A673 (cell line): ENCODE measurements at places on chromosomes 16 and 17. TPM values are rescaled to one million over a fixed set of nuclear protein-coding genes. Genes with fewer than 3 reads are reported as not detected.
A peak's percentile ranks its signal among the peaks of the same experiment; 100 is the strongest.

- DNase-seq = no peak
- H3K36me3 ChIP-seq = no peaks in the 10 kb centered on the region
- no peak overlapping the region for H3K27ac ChIP-seq
Observed at GRCh38 chr17:1495265-1495989, 2.9 kb upstream of the MYO1C start.

DNA sequence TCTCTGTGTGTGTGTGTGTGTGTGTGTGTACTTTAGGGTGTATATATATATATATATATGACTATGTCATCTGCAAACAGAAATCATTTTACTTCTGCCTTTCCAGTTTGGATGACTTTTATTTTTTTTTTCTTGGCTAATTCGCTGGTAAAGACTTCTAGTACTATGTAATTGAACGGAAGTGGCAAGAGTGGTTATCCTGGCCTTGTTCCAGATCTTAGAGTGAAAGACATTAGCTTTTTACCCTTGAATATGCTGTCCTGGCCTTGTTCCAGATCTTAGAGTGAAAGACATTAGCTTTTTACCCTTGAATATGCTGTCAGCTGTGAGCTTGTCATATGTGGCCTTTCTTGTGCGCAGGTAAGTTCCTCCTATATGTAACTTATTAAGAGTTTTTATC is 72.7 kb upstream of the MYOCD start:
- H3K4me3 ChIP-seq = no peak overlapping the region
- peak; percentile 60 for DNase-seq
- no peak overlapping the region for H3K27ac ChIP-seq
- H3K4me1 ChIP-seq = no peaks in the 10 kb centered on the region

DNA sequence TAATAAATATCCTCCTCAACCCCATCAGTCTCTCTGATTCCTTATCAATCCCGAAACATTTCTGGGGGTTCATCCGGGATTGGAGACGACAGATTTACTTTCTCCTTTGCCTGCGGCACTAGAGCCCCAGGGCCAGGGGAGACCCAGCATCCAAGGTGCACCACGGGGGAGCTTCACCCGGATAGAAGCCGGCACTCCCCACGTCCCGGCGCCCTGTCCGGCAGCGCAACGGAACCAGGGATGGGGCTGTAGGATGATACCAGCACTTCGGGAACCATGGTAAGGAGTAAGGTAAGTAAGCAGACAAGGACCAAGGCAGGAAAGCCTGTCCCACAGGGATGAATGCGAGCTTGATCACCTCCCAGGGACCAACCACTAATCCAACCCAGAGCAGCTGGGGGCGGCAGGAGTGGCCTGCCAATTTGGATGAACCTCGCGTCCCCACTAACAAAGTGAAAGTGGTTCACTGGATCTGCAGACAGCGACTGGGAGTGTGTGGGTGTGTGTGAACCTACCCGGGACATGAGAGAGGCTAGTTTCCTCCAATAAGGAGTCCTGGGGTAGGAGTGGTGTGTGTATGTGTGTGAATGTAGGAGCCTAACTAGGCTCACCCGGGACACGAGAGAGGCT is 11.9 kb downstream of the POLR3K start:
- H3K4me3 ChIP-seq = no peak overlapping the region
- H3K4me1 ChIP-seq = no peaks in the 10 kb centered on the region
- H3K36me3 ChIP-seq = peaks cover 16% of the 10 kb centered on the region
- DNase-seq = no peak

DNA sequence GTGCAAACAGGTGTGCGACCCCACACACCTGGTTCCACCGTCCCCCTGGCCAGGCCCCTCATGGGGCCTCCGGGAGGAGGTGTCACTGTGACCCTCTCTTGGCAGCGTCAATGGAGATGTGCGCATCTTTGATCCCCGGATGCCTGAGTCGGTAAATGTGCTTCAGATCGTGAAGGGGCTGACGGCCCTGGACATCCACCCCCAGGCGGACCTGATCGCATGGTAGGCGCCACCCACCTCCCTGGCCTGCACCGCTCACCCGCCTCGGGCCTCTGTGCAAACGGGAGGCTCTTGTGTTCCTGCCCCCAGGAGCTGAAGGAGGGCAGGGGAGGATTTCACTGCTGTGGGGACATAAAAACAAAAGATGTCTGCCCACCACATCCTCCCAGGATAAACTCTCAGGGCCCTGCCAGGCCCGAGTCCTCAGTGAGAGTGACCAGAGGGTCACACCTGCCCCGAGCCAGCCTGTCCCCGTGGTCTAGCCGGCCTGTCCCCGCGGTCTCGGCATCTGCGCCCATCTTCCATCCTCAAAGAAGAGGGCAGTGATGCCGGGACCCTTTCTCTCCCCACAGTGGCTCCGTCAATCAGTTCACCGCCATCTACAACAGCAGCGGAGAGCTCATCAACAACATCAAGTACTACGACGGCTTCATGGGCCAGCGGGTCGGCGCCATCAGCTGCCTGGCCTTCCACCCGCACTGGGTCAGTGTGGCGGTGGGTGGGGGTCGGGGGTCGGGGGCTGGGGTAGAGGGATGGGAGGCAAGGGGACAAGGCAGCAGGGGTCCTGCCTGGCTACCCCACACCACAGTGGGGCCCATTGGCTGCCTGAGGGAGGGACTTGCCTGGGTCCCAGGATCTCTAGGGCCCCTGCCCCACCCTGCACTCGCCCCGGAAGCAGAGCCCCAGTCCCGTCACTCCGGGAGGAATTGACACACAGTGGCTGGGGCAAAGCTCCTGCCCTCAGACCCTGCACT is 29.0 kb upstream of the CHMP6 start:
- no peak overlapping the region for H3K4me3 ChIP-seq
- no peak for DNase-seq

DNA sequence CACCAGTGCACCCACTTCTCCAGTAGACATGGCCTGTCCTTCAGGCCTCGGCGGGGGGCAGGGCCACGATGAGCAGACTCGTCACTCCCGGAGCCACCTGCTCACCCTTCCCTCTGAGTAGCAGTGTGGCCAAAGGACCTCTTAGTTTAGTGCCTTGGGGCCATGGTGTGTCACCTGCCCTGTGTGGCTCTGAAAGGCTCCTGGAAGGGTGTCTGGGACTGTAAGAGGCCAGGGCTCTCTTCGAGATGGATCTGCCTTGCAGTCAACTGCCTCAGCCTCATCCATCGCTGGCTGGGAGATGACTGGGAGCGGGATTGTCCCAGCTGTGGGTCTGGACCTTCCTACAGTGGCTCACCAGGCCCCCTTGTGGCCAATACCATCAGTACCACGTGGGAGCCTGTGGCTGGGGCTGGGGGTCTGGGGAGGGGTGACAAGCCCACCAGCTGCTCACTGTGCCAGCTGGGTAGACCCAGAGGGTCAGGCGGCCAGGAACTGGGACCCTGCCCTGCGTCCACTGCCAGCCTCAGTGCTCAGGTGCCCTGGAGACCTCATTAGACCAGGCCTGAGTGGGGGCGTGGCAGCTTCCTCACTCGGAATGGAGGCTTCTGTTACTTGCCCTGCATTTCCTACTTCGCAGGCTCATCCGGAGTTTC is 133.4 kb downstream of the OR1D5 start:
- no peak overlapping the region for H3K4me3 ChIP-seq
- H3K27ac ChIP-seq = no peak overlapping the region
- peak; percentile 39 for DNase-seq
- H3K36me3 ChIP-seq = no peaks in the 10 kb centered on the region
- H3K4me1 ChIP-seq = no peaks in the 10 kb centered on the region

- H3K4me3 ChIP-seq = peak overlapping the region; percentile 85
- peaks cover 16% of the 10 kb centered on the region for H3K4me1 ChIP-seq
- no peaks in the 10 kb centered on the region for H3K27me3 ChIP-seq
- DNase-seq = peak; percentile 60
- peak overlapping the region; percentile 75 for H3K27ac ChIP-seq
Observed at GRCh38 chr16:67936880-67937605, 393 bp upstream of the PSMB10 start.

- no peak for DNase-seq
- no peaks in the 10 kb centered on the region for H3K4me1 ChIP-seq
- H3K27me3 ChIP-seq = no peaks in the 10 kb centered on the region
- no peak overlapping the region for H3K27ac ChIP-seq
- no peaks in the 10 kb centered on the region for H3K36me3 ChIP-seq
Observed at GRCh38 chr17:51805765-51806164, 352.7 kb downstream of the CA10 start.

GRCh38 chr17:21388066-21388465 is 11.9 kb downstream of the KCNJ12 start:
- H3K36me3 ChIP-seq = no peaks in the 10 kb centered on the region
- DNase-seq = no peak
- no peak overlapping the region for H3K4me3 ChIP-seq
- H3K4me1 ChIP-seq = no peaks in the 10 kb centered on the region
- H3K27ac ChIP-seq = no peak overlapping the region

DNA sequence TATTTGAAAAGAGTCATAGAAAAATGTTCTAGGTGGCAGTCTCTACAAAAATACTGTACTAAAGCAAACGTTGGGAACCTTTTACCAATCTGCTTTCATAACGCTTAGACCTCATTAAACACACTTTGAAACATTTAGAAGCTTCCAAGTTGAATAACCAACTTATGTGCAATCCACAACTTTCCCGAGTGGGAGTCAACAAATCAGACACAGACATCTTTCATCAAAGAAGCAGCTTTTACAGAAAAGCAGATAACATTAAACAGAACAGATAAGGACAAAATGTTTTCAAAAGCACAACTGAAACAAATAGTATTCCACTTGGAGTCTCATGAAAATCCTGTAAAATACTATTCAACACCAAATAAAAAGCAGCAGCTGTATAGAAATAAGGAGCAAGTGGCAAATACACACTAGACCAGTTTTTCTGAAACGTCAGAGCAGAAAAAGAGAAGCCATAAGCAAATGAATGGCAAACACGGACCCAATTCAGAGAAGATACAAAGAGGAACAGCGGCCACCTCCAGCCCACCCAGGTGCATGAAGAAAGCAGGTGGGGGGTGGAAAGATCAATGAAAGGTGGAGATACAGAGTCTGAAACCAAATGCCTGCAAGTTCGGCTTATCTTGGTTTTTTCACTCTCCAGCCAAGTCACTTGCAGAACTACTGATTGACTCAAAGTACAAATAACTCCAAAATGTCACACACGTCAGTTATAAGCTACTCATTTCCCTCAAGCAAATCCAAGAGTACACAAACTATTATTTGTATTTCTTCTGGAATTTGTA is 18.4 kb upstream of the FBF1 start:
- no peak overlapping the region for H3K4me3 ChIP-seq
- no peak for DNase-seq
- H3K27me3 ChIP-seq = no peaks in the 10 kb centered on the region
- no peak overlapping the region for H3K27ac ChIP-seq
- no peaks in the 10 kb centered on the region for H3K4me1 ChIP-seq
- peaks cover 7% of the 10 kb centered on the region for H3K36me3 ChIP-seq

DNA sequence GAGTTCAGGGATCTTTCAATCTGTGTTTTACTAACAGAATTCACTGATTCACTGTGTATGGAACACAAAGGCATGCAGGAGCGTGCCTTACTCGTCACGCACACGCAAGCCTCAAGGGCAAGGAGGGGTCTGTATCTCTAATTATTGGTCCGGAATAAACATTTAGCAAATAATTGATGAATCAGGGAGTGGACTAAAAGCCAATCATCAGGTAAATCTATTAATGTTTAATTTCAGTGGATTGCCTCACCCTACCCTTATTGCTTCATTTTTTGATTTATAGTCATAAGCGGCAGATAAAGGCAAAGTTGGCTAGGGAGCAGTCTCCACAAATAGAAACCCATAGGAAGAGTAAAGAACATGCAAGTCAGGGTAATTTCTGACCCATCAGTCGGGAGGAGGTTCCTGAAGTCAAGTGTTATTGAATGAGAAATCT is 7.4 kb upstream of the HSD17B2 start:
- no peak for DNase-seq
- no peaks in the 10 kb centered on the region for H3K4me1 ChIP-seq
- H3K4me3 ChIP-seq = no peak overlapping the region
- H3K27me3 ChIP-seq = no peaks in the 10 kb centered on the region
- no peak overlapping the region for H3K27ac ChIP-seq
- no peaks in the 10 kb centered on the region for H3K36me3 ChIP-seq

DNA sequence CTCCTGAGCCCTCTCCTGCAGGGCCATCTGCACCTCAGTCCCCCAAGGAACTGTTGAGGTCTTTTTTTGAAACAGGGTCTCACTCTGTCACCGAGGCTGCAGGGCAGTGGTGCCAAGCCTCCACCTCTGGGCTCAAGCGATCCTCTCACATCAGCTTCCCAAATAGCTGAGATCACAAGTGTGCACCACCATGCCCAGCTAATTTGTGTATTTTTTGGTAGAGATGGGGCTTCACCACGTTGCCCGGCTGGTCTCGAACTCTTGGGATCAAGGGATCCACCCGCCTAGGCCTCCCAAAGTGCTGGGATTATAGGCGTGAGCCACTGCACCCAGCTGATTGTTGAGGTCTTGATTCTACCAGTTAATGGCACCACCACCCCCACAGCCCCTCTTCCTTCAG is 27.9 kb upstream of the ENDOV start:
- H3K36me3 ChIP-seq = peaks cover 77% of the 10 kb centered on the region
- no peak for DNase-seq

- H3K4me3 ChIP-seq = no peak overlapping the region
- no peaks in the 10 kb centered on the region for H3K27me3 ChIP-seq
- H3K27ac ChIP-seq = no peak overlapping the region
- no peak for DNase-seq
Observed at GRCh38 chr17:17668775-17669579, 12.3 kb upstream of the RAI1 start.

- no peak overlapping the region for H3K27ac ChIP-seq
- no peaks in the 10 kb centered on the region for H3K27me3 ChIP-seq
- no peaks in the 10 kb centered on the region for H3K4me1 ChIP-seq
- DNase-seq = no peak
- H3K36me3 ChIP-seq = no peaks in the 10 kb centered on the region
Observed at GRCh38 chr17:17670701-17671305, 10.5 kb upstream of the RAI1 start.

GRCh38 chr17:63420868-63421680 is 25.0 kb downstream of the CYB561 start:
- H3K36me3 ChIP-seq = no peaks in the 10 kb centered on the region
- no peak overlapping the region for H3K4me3 ChIP-seq
- no peak for DNase-seq
- no peaks in the 10 kb centered on the region for H3K4me1 ChIP-seq

DNA sequence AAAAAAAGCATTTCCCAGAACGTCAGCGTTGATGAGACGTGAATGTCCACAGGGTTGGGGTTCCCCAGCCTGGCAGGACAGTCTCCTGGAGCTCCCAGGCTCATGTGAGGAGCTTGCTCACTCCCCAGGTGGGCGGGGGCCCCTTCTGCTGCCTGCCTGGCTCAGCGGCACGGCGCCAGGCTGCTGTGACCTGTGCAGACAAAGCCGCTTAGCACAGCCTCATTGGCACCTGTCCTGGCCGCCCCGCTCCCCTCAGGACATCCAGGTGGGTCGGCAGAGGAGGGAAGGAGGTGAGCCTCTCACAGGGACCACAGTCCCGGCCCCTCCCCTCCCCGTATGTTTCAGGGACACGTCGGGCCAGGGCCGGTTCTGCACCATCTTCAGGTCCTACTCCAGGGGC is 12.9 kb upstream of the WFIKKN1 start:
- H3K27me3 ChIP-seq = no peaks in the 10 kb centered on the region
- H3K36me3 ChIP-seq = no peaks in the 10 kb centered on the region
- H3K27ac ChIP-seq = no peak overlapping the region
- DNase-seq = no peak

The COX6A2 gene
- total RNA-seq = not detected in 2 replicates

The C16orf46 gene
- total RNA-seq = 0.21 and 1.4 TPM in 2 replicates

The VMO1 gene
- 28.6 and 39.7 TPM in 2 replicates for total RNA-seq

The NPW gene
- 96.5 and 105 TPM in 2 replicates for total RNA-seq

The PERCC1 gene
- total RNA-seq = not detected in 2 replicates

The EXOC3L1 gene
- 0.32 and 0.42 TPM in 2 replicates for total RNA-seq

The TBC1D28 gene
- total RNA-seq = not detected in 2 replicates

The BRICD5 gene
- total RNA-seq = 16.0 and 18.6 TPM in 2 replicates

The KRTAP2-2 gene
- total RNA-seq = not detected in 2 replicates

The C17orf107 gene
- total RNA-seq = 2.7 and 4.8 TPM in 2 replicates

The SP6 gene
- 0.15 and 0.66 TPM in 2 replicates for total RNA-seq

The KRT28 gene
- not detected in 2 replicates for total RNA-seq

The ACSM3 gene
- total RNA-seq = 0.35 TPM in 1 of 2 replicates, not detected in the other
